ENCODE measurements at places on chromosomes 4 and X. TPM values are rescaled to one million over a fixed set of nuclear protein-coding genes. Genes with fewer than 3 reads are reported as not detected.

GRCh38 chr4:165011403-165011802, 20.4 kb upstream of the TRIM60 start:
- DNase-seq = no peak
- no peak overlapping the region for H3K4me3 ChIP-seq
- H3K27ac ChIP-seq = no peak overlapping the region
- H3K27me3 ChIP-seq = peaks cover 39% of the 10 kb centered on the region
- peaks cover 13% of the 10 kb centered on the region for H3K4me1 ChIP-seq
- no peaks in the 10 kb centered on the region for H3K36me3 ChIP-seq

NAP1L5 gene
- total RNA-seq = 5.9 TPM

DNA sequence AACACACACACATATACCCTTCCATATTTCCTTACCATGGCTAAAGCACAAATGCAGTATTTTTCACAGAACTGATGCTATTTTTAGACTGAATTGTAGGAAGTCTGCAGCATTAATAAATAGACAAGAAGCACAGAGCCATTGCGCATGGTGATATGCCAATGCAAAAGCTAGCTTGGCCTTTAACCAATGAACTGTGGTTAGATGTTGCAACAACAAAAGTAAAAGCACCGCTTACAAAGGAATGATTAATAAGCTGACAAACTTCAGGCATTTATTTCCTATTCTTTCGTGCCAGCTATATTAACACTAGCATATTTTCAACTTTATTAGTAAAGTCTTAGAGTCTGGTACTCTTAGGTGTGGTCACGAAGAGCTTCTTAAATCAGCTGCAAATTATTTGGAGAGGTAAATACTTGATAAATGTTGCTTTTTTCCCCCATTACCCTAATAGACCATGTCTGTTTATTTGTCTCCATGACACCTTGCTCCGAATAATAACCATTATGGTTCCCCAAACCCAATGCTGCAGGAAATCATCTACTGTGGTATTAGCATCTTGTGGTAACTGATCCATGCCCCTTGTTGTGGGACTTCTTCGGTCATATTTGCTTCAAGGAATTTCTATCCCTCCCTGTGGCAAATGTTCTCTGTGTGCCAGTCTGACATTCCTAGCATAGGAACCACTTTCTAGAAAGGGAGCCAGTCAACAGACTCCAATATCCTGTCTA, 306.1 kb upstream of the TAPT1 start:
- H3K27ac ChIP-seq = no peak overlapping the region
- DNase-seq = no peak
- H3K4me3 ChIP-seq = no peak overlapping the region
- H3K4me1 ChIP-seq = no peaks in the 10 kb centered on the region
- H3K36me3 ChIP-seq = no peaks in the 10 kb centered on the region

ZNF280C gene
- total RNA-seq = 6.6 TPM

- no peaks in the 10 kb centered on the region for H3K27me3 ChIP-seq
- H3K4me3 ChIP-seq = no peak overlapping the region
- DNase-seq = no peak
- H3K4me1 ChIP-seq = no peaks in the 10 kb centered on the region
These were observed 379.8 kb downstream of the DCAF12L2 start for GRCh38 chrX:125786316-125786715.

ZNF732 gene
- total RNA-seq = not detected

DNA sequence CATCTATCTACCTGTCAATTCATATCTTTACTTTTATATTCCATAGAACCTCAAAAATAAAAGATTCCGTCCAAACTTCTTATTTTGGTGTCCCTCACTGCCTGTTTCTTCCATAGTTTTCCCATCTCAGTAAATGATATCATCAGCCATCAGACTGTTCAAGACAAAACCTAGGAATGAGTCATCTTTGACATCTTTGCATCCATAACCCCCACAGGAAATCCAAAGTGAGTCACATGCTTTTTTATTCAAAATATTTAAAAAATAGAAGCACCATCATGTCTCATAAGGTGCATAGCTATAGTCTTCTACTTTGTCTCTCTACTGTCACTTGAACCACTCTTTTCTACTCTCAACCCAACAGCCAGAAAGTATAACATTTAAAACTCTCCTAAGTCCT, 29.9 kb upstream of the CXXC4 start:
- H3K27ac ChIP-seq = no peak overlapping the region
- no peaks in the 10 kb centered on the region for H3K4me1 ChIP-seq
- H3K27me3 ChIP-seq = no peaks in the 10 kb centered on the region
- H3K36me3 ChIP-seq = no peaks in the 10 kb centered on the region
- no peak for DNase-seq

- DNase-seq = no peak
- H3K36me3 ChIP-seq = no peaks in the 10 kb centered on the region
- peaks cover 12% of the 10 kb centered on the region for H3K27me3 ChIP-seq
- no peak overlapping the region for H3K27ac ChIP-seq
These were observed 156.7 kb downstream of the SPRY1 start for GRCh38 chr4:123553279-123553678.

- peak overlapping the region; percentile 77 for H3K4me3 ChIP-seq
- DNase-seq = peak; percentile 14
- H3K27me3 ChIP-seq = no peaks in the 10 kb centered on the region
- peak overlapping the region; percentile 86 for H3K27ac ChIP-seq
These were observed 186.5 kb upstream of the RPL34 start for GRCh38 chr4:108433832-108434231.

DNA sequence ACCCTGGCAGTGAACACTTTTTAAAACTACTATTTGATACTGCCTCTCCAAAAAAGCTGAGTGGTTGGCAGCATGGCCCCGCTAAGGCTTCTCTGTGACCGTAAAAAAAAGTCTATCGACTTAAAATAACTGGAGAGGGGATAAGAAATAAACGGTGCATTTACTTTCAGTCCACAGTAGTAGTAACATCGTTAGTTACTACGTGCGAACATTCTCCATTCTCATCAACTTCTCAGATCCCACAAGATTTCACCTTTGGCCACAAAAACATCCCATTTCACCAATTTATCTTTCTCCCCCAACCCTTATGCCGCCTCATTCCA, 524 bp upstream of the EXOSC9 start:
- H3K4me3 ChIP-seq = peak overlapping the region; percentile 89
- no peaks in the 10 kb centered on the region for H3K27me3 ChIP-seq
- H3K4me1 ChIP-seq = peaks cover 53% of the 10 kb centered on the region
- DNase-seq = no peak
- H3K27ac ChIP-seq = peak overlapping the region; percentile 99

LONRF3 gene
- total RNA-seq = 3.3 TPM

CXorf49 gene
- total RNA-seq = not detected

DNA sequence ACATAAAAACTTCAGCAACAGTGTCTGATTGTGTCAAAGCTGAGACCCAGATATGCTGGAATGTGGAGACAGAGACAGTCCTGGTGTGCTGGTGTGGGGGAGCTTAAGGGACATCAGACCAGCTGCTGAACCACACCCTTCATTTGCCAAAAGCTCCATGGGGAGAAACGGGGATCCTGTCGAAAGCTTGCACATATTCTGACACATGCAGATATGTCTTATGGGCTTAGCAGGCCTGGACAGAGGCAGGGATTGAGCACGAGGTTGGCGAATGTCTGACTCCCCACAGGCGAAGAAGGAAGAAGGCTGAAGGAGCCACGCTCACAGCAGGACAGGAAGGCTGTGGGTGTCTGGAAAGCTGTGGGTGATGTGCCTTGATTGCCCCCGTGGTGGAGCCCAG, 72.1 kb upstream of the ACSL1 start:
- no peaks in the 10 kb centered on the region for H3K27me3 ChIP-seq
- peaks cover 10% of the 10 kb centered on the region for H3K4me1 ChIP-seq
- no peak overlapping the region for H3K4me3 ChIP-seq
- no peak overlapping the region for H3K27ac ChIP-seq

TRIM75 gene
- not detected for total RNA-seq

DNA sequence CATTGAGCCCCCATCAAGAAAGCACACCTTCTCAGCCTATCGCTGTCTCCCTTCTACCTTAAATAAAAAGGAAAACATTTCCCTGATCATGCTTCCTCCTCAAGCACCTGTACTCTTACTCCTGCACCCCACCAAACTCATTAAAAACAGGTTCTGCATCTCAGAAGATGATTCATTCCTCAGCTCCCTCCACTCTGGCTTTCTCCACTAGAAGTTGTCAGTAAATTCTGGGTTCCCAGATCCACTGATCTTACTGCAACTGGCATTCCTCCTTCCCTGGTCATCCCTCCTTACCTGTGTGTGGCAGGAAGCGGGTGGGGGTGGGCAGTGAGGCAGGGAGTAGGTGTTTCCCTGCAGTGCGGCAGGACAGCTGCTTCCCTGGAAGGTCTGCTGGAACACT, 108.8 kb downstream of the GPR143 start:
- no peak overlapping the region for H3K4me3 ChIP-seq
- peaks cover 3% of the 10 kb centered on the region for H3K36me3 ChIP-seq
- no peak overlapping the region for H3K27ac ChIP-seq
- H3K4me1 ChIP-seq = no peaks in the 10 kb centered on the region
- no peak for DNase-seq

DNA sequence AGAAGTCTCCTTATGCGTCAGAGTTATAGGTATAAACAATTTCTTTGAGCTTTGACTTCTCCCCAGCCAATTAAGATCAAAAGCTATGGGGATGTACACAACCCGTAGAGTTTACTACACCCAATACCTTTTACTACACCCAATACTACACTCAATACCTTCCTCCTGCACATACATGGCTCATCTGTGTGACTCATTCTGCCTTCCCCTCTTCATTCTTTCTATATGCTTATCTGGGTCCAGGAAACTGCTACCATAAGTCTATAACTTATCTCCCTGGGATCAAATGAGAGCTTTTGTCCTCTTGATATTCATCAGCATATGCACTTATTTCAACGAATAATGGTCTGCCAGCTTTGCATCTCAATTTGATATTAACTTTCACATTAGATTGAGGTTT, 28.2 kb downstream of the ANKRD50 start:
- H3K27me3 ChIP-seq = no peaks in the 10 kb centered on the region
- H3K27ac ChIP-seq = no peak overlapping the region
- DNase-seq = no peak
- H3K4me1 ChIP-seq = peaks cover 13% of the 10 kb centered on the region

ANOS1 gene
- not detected for total RNA-seq

DNA sequence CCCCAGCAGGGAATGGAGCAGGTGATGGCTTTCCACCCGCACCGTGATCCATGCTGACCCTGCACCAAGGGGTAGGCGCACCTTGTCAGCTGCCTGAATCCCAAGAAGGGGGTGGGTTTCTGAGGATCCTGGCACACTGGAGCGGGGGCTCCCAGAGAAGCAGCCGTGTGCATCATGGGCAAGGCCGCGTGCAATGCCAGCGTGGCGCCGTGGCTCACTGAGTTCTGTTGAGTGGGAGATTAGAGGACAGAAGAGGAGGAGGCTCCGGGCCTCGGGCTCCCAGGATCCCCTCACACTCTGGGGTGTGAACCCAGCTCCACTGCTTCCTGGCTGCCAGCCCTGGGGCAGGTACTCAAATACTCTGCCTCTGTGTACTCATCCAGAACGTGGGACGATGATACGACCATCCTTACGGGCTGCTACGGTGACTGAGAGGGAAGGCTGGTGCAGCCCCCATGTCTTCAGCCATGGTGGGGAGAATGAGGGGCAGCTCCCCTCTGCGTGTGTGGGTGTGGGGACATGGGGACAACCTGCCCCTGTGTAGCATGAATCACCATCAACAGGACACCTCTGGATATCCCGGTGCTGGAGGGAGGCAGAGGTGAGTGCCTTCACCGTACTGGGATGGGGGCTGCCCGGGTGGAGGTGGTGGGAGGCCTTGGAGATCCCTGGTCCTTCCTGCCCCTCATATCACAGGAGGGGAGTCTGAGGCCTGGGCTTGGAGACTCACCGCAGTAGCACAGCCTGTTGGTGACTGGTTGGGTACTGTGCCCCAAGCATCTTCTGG, 52.6 kb downstream of the CPZ start:
- no peaks in the 10 kb centered on the region for H3K4me1 ChIP-seq
- DNase-seq = no peak
- no peak overlapping the region for H3K27ac ChIP-seq
- no peaks in the 10 kb centered on the region for H3K36me3 ChIP-seq
- H3K27me3 ChIP-seq = no peaks in the 10 kb centered on the region
- H3K4me3 ChIP-seq = no peak overlapping the region

DNA sequence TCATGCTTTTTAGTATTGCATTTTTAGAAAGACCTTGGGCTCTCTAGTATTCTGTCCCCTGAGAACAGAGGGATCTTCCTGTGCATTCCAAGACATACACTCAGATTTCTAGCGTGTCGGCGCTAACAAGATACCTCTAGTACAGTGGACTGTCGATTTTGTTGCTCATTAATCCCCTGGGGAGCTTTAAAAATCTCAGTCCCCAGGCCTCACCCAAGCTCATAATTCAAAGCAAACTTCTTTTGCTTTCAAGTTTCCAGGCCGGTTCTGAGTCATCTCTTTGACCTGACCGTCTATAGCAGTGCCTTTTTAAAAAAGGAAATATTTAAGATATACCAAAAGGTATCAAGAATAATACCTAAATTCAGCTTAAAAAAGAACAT, 137.0 kb downstream of the AMMECR1 start:
- H3K4me1 ChIP-seq = peaks cover 12% of the 10 kb centered on the region
- H3K36me3 ChIP-seq = peaks cover 2% of the 10 kb centered on the region
- H3K27me3 ChIP-seq = peaks cover 9% of the 10 kb centered on the region
- no peak overlapping the region for H3K27ac ChIP-seq

- H3K27me3 ChIP-seq = no peaks in the 10 kb centered on the region
- no peak overlapping the region for H3K27ac ChIP-seq
- no peak for DNase-seq
- H3K4me3 ChIP-seq = no peak overlapping the region
These were observed 88.1 kb downstream of the SLC2A9 start for GRCh38 chr4:9933184-9933583.

RNF212 gene
- 2.3 TPM for total RNA-seq

TMEM131L gene
- total RNA-seq = 32.7 TPM

XK gene
- not detected for total RNA-seq

CRMP1 gene
- total RNA-seq = not detected

RAB33A gene
- total RNA-seq = 22.9 TPM

SLC10A7 gene
- 28.3 TPM for total RNA-seq

DNA sequence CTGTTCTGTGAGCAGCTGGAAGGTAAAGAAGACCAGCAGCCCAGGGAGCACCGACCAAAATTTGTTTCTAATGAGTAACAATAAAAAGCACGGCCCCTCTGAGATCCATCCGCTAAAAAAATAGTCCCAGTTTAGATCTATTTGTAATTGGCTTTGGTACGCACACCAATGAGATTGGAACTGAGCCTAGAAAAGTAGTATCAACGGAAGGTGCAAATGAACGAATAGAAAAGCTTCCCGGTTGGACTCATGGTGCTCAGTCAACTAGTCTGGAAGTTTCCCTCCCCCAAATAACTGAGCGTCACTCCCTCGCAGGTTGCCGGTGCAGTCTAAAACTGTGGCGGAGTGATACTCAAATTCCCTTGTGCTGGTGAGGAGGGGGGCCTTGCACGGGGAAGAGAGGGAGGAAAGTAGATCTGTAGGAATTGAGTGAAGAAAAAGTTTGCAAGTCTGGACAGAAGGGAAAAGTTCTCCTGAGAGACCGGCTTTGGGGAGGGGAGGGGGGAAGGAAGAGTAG, at the start of gene COL4A5:
TSS of gene COL4A5 (plus strand) at position 413 of the 517 bp plus-strand sequence. CDS start 288 bp downstream, outside the sequence.
- DNase-seq = no peak
- H3K4me1 ChIP-seq = peaks cover 14% of the 10 kb centered on the region

- peaks cover 34% of the 10 kb centered on the region for H3K4me1 ChIP-seq
- peak; percentile 61 for DNase-seq
- peak overlapping the region; percentile 95 for H3K27ac ChIP-seq
These were observed 578 bp downstream of the DCUN1D4 start for GRCh38 chr4:51843309-51844152.

SEC24D gene
- total RNA-seq = 60.4 TPM

- DNase-seq = no peak
- no peaks in the 10 kb centered on the region for H3K27me3 ChIP-seq
- H3K36me3 ChIP-seq = no peaks in the 10 kb centered on the region
- H3K4me1 ChIP-seq = no peaks in the 10 kb centered on the region
- no peak overlapping the region for H3K4me3 ChIP-seq
- no peak overlapping the region for H3K27ac ChIP-seq
These were observed 119.4 kb downstream of the AKAP4 start for GRCh38 chrX:50081282-50081889.
